AG09309 (cell line): ENCODE measurements at places on chromosomes 3 and 15.
A peak's percentile ranks its signal among the peaks of the same experiment; 100 is the strongest.

DNA sequence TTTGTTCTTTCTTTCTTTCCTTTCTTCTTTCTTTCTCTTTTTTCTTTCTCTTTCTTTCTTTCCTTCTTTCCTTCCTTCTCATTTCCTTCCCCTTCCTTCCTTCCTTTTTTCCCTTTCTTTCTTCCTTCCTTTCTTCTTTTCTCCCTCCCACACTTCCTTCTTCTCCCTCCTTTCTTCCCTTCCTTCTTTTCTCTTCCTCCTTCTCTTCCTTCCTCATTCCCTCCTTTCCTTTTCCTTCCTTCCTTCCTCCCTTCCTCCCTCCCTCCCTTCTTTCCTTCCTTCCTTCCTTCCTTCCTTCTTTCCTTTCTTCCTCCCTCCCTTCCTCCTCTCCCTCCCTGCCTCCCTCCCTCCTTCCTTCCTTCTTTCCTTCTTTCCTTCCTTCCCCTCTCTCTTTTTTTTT is 755.7 kb upstream of the GRM7 start:
- no peak for DNase-seq

DNA sequence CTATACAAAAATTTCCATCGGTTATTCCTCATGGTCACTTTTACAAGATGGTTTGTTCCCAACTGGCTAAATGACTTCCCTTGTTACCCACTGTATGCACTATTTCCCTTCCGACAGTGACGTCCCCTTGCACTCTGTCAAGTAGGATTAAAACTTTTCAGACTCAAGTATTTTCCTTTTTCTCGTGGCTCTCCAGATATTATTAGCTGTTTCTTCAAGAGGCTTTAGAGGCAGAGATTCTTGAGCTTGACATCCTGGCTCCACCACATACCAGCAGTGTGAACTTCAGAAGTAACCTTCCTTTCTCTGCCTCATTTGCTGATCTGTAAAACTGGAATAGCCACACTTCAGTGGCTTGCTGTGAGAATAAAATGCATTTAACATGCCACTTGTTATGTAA is 14.0 kb downstream of the CSNK1G1 start:
- no peak for DNase-seq

- DNase-seq: no peak
Measured at GRCh38 chr15:80531388-80531787, 127.2 kb downstream of the ARNT2 start.

DNA sequence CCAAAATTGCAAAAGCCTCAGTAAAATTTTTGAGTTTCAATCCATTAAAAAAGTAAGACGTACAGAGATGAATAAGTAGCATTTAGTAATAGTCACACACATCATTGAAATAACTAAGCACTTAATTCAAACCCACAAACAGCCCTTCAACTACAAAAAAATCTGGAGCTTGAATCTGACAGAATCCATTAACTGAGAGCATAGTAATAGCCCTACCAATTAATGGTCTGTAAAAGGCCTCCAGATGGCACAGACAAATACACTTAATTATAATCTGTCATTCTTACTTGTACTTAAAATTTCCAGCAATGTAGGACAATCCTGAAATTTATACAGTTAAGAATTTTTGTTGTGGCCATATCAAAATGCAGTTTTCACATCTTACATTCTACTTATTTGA is 246.9 kb downstream of the VGLL3 start:
- no peak for DNase-seq

DNA sequence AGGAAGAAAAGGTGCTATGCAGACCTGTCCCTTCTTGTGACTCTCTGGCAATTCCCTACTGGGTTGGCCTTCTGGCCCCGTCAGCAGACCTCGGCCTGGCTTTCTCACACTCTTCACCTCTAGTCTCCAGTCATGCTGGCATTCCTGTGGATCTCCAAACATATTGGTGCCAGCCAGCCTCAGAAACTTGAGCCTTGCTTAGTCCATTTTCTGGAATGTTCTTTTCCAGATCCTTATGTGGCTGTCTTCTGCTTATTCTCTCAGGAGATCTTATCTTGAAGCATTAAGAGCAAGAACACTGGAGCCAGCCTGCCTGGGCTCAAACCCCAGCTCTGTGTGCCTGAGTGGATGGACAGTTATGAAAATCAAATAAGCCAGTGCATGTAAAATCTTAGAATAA is 88.2 kb upstream of the NTRK3 start:
- DNase-seq: no peak

GRCh38 chr15:73931441-73931840 is 5.2 kb downstream of the LOXL1 start:
- DNase-seq: no peak

DNA sequence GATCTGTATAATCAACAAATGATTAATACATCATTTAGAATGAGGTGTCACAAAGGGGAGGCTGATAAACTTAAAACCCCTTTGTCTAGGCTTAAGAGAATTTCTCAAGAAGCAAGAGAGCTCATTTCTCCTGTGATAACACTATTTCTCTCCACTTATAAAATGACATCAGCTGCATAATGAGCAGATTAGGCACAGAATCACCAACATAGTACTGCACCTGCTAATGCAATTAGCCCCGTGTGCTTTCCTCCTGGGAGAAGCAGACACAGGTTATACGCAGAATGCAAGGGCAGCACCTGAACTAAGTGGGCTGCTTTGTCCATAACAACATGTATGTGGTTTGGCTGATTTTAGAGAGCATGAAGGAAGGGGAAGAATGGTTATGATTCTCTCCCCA is 515.3 kb upstream of the CFAP20DC start:
- no peak for DNase-seq

- DNase-seq: no peak
Measured at GRCh38 chr3:126352476-126353454, 4.4 kb downstream of the KLF15 start.

GRCh38 chr3:20527368-20527767 is 341.4 kb upstream of the SGO1 start:
- DNase-seq: no peak

- no peak for DNase-seq
Measured at GRCh38 chr3:94935738-94936580, 873.1 kb downstream of the NSUN3 start.

DNA sequence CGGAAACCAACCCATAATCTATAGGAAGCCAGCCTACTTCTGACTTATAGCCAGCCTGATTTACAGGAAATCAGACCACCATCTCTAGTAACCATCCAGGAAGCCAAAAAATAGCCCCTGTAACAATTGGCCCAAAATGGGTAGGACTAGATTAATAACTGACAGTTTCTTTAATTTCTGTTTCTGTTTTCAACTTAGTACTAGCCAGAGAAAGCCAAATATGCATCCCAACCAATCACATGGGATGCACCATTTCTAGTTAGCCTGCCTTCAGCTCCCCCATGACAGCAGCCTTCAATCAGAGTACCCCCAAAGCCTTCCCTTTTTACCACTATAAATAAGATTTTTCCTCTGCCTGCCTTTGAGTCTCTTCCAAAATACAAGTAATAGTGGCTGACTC is 239.1 kb upstream of the GADL1 start:
- DNase-seq: no peak

DNA sequence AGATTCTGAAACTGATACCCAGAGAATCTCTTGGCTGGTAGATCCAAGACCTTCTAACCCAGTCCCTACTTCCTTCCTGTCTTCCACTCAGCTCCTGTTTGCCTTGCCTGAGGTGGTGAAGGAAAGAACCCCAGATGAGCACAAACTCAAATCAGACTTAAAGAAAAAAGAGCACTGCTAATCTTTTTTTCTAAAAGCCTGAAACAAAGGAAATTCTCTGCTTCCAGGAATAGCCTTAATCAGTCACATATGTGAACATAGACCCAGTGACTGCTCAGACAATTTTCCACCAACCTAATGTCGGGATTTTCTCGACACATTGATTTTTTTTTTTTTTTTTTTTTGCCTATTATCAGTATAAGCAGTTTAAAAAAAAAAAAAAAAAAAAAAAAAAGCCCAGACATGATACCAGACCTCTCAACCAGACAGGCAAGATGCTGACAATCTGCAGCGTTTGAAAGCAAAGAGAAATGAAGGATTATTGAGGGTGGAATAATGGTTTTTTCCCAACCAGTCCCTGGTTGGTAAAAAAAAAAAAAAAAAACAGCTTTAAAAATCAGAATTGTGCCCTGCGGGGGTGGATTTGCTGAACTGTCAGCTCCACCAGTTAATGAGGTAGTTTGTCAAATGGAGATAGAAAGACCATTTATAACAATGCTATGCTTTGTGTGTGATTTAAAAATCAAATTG is 256.8 kb upstream of the RARB start:
- DNase-seq: no peak

DNA sequence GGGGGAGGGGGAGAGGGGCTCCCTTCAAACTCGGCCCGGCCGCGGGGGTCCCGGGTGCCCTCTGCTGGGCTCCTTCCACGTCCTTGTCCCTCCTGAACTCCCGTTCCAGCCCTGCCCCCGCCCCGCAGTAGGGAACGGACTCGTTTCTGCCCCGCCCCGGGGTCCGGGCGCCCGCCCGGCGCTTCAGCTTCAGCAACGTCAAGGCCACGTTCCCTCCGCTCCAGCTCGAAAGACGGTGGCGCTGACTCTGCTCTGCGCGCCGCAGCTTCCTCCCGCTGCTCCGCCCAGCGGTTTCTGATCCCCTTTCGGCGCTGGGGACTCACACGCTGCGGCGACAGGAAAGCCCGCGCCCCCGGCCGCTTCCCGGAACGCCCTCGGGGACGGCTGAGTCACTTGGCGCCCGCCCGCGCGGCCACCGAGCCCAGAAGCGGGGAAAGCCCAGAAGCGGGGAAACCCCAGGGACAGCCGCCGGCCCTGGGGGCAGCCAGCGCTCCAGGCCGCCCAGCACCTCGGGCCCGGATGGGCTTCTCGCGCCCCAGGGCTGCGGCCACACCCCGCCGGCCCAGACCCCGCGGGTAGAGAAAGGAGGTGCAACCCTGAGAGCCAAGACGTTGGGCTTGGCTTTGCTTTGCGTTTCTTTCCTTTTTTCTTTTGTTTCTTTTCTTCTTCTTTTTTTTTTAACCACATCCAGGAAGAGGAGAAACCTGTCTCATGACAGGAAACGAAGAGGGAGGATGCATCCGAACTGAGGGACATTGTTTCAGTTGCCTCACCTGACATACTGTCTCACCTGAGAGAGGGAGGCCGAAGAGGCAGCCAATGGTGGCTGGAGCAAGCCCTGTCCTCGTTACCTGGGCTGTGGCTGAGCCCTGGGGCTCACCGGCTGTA is 28.9 kb downstream of the ARHGAP31 start:
- no peak for DNase-seq

DNA sequence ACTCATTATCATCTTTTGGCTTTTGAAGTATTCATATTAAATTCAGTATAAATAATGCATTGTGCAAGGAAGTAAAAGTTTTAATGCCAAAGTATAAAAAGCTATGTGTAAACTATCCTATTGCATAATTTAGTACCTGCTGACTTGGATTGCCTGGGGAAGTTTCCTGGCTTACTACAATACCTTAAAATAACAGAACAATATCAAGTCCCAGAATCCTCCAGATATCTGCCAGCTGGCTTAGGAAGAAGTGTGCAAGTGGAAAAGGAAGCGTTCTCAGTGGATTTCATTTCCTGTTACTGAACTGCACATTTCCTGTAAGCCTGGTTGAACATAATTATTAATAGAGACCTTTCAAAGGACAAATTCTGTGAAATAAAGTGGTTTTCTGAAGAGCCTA is 236.7 kb downstream of the ADAMTSL3 start:
- no peak for DNase-seq

- no peak for DNase-seq
Measured at GRCh38 chr3:9238276-9238675, 11.2 kb downstream of the SRGAP3 start.

GRCh38 chr3:37885814-37886213 is 24.1 kb downstream of the CTDSPL start:
- no peak for DNase-seq

DNA sequence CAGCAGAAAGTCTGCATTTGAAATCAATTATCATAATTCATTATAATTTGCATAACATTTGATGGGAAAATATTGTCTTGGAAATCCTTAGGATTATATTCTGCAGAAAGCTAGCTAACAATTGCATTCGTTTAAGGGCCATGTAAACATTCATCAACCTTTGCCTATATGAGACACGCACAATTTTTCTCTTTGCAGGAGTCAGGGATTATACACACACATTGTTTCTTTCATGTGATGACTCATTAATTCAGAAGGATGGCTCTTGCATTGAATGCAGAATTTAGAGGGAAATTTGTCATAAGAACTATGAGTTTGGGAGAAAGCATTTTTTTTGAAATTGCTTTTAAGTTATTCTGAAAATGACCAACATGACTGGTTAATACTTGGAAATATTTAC is 844.7 kb downstream of the DIPK2A start:
- no peak for DNase-seq

- peak; percentile 16 for DNase-seq
Measured at GRCh38 chr3:157938154-157938779, 168.0 kb downstream of the SHOX2 start.

GRCh38 chr15:38864827-38865581 is 300.4 kb upstream of the RASGRP1 start:
- peak; percentile 98 for DNase-seq

- no peak for DNase-seq
Measured at GRCh38 chr3:128382221-128382807, 84.4 kb downstream of the DNAJB8 start.

- DNase-seq: no peak
Measured at GRCh38 chr3:50417637-50418033, 58.3 kb upstream of the TMEM115 start.

GRCh38 chr3:49674497-49674983 is 389 bp downstream of the APEH start:
- DNase-seq: no peak

DNA sequence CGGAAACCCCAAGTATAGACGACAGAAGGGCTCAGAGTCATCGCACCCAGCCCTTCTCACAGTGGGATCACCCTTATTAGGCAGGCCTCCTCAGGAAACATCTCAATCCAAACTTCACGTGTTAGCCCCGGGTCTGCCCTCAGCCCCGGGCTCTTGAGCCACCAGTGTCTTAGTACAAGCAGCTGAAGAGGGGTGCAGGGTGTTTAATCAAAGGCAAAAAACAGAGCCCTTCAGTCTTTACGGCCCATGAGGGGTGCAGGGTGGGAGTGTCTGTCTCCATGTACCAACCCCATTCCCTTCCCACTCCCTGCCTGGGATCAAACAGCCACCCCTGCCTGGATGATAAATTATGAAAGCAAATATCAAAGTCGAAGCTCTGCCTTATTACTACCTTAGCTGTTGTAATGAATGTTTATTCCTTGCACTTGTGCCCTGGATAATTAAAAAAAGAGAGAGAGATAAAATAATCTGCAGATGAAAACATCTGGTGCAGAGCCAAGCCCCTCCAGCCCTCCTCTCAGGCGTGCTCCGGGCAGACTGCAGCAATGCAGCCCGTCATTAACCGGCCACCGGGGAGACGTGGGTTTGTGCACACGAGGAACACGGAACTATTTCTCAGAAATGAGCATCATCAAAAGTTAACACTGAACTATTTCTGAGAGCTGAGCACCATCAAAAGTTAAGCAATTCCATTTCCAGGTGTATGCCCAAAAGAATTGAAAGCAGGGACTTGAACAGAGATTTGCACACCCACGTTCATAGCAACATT is 64.5 kb downstream of the ADAMTS17 start:
- DNase-seq: no peak

DNA sequence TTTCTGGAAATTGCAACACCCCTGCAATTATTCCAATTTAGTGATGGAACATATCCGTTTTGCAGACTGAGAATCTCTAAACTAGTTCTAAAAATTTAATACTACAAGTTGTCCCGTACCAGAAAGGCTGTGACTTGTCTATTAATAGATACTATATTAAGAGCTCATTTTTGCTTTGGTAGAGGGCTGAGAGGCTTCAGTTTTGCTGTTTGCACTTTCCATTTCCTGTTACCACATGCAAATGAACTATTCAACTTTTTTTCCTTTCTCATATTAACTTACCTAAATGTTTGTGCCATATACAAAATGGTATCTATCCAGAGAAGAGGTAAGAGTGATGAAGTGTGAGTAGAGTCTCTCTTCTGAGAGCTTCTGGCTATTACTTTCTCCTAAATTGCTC is 101.5 kb upstream of the CRBN start:
- no peak for DNase-seq
